ENCODE measurements at places on chromosomes 7 and 10.

DNA sequence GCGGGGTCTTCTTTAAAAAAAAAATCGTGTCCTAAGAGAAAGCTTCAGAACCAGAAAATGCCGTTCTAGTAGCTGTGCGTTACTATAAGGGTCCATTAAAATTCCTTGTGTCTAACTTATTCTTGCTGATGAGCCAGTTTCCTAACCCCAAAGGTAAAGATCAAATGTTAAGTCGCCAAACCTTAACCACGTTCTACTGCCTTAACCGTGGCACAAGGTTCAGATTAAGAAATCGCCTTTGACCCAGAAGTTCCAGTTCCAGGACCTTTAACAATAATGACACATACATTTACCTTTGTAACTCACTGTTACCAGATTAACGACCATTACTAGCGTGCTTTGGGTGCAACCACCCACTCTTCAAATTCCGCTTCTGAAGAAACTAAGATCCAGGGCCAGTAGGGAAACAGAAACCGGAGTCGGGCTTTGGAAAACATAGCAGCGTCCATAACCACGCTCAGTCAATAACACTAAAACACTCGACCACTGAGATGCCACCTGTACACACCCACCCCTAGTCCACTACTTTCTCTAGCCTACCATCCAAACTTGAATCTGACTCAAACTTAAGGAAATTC is 620 bp downstream of the BET1 start:
- DNase-seq, result no peak

- DNase-seq, result no peak
Measured at GRCh38 chr7:129949292-129950133, 3.2 kb downstream of the UBE2H start.

DNA sequence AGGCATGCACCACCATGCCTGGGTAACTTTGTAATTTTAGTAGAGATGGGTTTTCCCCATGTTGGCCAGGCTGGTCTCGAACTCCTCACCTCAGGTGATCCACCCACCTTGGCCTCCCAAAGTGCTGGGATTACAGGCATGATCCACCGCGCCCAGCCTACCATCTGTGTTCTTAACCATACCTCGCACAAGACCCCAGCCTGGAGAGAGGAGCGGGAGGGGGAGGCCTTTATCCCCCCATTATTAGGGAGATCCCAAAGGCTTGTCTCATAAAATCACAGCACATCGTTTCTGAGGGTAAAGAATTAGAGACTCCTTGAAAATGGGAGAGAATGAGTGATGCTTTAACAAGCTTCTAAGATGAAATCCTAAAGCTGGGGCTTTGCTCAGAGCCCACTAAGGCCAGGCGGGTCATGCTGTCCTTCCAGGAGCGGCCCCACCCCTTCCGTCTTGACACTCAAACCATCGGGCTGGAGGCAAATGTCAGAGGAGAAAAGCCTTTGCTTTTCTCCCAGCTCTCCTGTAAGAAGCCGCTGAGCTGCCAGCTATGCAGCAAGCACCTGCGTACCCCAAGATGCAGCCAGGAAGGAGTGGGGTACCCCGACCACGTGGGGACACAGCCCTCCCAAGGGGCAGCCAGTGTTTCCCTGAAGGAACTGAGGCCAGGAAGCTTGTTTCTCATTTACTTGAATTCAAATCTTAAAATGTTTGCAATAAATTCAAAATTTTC is 339.7 kb downstream of the PTPRN2 start:
- DNase-seq, result no peak

DNA sequence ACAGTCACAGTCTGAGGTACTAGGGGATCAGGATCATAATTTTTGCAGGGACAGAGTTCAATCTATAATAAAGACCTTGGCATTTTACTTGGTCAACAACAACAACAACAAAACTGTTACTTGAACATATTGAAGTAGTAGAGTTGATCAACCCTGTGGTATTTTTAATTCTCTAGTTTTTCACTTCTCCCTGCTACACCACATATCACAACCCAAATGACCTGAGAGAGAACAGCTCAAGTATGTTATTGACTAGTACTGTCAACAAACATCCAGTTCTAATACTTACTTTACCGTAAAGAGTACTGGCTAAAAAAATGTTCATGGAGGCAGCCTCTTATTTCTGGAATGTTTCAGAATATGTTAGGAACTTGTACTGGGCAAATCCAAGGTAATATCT is 90.5 kb upstream of the FAM3C start:
- no peak for DNase-seq

- no peak for DNase-seq
Measured at GRCh38 chr7:36763132-36763816, 39.0 kb upstream of the AOAH start.

DNA sequence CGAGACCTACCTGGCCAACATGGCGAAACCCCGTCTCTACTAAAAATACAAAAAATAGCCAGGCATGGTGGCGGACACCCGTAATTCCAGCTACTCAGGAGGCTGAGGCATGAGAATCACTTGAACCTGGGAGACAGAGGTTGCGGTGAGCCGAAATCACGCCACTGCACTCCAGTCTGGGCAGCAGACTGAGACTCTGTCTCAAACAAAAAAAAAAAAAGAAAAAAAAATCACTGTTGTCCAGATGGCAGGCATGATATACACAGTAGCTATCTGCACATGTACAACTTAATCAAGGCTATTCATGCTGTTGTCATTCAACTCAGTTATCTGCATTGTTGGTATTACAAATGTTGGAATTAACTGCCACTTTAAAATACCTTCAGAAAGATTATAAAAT is 55.3 kb downstream of the BRAF start:
- DNase-seq, result no peak

DNA sequence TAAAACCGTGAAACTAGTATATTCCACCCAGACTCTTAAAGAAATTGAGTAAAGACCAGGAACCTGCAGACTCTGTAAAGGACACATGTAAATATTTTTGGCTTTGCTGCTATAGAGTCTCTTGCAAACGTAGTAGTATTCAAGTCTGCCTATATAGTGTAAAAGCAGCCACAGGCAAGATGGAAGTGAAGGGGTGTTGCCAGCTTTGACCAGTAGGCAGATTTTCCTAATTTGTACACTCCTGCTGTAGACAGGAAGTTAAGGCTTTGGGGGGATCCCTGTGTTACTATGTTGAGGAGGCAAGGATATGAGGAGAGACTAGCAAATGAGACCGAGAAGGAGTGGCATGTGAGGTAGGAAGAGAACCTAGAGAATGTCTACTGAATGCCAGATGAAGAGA is 27.7 kb downstream of the WAC start:
- no peak for DNase-seq
